ENCODE measurements at places on chromosomes 4 and X.

DNA sequence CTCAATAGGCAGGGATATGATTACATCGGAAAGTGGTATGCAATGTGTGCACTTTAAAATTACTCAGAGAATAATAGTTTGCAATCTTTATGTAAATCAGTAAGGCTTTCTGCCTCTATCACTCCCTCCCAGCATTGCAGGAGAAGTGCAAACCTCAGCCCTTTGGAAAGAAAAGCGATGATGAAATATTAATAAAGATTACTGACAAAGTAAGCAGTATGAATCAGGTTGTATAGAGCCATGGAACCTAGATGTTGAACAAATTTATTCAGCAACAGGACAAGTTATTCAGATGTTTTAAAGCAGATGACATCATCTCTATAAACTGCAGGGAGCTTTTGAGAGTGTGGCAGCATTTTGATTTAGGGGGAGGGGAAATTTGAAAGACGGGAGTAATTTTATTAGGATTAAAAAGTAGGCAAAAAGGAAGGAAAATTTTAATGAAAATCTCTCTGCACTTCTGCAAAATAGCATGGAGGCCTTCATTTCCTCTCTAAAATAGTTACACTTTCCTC is 631.7 kb upstream of the GRIA3 start:
- DNase-seq = no peak

DNA sequence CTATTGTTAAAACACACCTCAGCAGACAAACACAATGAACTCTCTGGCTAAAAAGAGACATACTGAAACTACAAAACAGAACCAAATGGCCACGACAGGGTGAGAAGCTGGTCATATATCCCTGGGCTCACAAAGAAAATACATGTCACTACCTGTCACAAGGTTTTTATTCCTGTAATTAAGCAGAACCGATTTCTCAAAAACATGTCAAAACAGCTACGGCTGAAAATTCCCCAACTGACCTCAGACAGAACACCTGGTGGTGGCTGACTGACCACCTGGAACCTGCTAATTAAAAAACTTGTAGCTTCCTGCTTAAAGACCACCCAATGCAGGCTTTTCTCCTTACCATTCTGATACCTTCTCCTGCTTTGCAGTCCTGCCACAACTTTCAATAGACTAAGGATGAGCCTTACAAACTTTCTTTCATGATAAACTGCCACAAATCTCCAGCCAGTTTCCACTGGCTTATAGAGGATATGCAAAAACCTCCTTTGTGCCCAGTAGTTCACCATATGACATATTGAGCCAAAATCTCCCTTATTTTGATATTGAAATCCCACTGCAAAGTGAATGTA is 571.9 kb downstream of the SPOCK3 start:
- DNase-seq = no peak

DNA sequence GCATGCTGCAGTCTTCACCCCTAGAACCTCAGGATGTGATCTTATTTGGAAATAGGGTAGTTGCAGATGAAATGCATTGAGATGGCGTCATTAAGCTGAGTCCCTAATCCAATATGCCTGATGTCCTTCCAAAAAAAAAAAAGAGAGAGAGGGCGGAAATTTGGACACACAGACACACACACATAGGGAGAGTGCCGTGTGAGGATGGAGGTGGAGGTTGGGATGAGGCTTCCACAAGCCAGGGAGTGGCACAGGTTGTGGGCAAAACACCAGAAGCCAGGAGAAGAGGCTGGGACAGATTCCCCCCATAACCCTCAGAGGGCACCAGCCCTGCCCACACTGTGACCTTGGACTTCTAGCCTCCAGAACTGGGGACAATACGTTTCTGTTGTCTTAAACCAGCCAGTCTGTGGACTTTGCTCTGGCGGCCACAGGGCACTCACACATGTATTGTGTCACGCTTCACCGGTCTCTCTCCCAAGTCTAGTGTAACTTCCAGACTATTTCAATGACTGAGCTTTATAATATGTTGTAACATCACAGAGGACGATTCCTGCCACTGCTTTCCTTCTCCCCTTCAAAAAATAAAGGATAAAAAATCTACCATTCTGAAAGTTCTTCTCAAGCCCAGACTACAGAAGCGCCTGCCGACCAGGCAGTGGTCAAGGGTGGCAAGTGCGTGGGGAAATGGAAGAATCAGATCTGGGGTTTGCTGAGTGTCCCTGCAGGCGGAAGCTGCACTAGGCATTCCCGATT is 35.8 kb upstream of the MAN2B2 start:
- no peak for DNase-seq

DNA sequence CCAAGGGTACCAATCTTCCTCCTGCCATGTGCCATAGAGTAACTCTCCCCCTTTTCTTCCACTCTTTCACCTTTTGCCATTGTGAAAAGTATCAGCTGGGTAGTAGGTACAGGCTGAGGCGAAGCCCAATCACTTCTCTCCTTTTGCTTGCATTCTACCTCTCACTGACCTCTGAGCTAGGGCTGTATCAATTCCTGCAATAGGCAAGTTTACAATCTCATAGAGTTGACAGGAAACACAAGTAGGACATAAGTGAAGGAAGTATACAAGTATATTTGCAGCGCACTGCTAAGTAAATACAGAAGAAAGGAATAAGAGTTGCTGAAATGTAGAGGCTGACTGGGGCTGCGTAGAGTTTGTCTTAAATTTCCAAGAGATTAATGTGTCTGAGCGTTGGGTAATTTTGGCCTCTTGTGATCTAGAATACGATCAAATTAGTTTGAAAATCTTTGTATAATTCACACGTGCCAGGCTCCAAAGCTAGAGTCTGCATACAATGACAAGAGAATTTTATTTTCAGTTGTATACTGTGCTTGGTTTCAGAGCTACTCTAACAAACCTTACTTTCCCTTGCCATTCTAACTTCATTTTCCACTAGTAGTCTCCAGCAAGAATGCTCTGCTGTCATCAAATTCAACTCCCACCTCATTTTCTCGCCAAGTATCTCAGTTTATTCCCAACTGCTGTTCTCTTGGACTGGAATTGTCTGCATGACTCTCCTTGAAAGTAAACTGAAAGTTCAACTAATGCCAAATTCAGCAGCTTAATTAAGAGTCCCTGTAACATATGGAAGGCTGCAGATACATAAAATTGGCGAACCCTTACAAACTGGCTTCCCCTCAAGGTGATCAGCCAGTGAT is 90.3 kb downstream of the ATP11C start:
- no peak for DNase-seq

DNA sequence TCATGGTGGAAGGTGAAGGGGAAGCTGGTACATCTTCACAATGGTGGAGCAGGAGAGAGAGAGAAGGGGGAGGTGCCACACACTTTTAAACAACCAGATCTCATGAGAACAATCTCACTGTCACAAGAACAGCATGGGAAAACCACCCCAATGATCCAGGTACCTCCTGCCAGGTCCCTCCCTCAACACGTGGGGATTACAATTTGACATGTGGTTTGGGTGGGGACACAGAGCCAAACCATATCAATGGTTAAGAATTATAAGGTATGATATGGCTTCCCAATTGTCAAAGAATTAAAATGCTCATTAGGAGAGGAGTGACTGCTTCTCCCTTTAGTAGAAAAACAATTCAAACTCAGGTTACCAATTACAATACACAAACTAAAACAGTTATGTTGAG is 143.3 kb downstream of the PDLIM5 start:
- DNase-seq = no peak

- DNase-seq = no peak
Measured at GRCh38 chr4:76488455-76488854, 53.4 kb downstream of the SHROOM3 start.

- DNase-seq = no peak
Measured at GRCh38 chr4:72424006-72424405, 145.0 kb downstream of the ADAMTS3 start.

- DNase-seq = no peak
Measured at GRCh38 chrX:23861215-23861896, 46.4 kb downstream of the APOO start.

DNA sequence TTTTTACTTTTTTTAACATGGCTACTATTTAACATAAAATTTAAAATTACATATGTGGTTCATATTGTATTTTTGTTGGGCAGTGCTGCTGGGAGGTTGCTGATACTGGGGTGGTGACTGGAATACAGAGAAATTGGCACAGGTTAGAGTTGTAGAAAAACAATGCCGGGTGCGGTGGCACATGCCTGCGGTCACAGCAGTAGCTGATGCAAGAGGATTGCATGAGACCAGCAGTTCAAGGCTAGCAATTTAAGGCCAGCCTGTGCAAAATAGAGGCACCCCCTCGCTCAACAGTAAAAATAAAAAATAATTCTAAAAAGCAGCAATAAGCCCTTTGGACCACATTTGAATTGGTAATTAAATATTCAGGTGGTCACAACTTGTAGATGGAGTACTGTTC is 11.8 kb upstream of the CPE start:
- DNase-seq = no peak

DNA sequence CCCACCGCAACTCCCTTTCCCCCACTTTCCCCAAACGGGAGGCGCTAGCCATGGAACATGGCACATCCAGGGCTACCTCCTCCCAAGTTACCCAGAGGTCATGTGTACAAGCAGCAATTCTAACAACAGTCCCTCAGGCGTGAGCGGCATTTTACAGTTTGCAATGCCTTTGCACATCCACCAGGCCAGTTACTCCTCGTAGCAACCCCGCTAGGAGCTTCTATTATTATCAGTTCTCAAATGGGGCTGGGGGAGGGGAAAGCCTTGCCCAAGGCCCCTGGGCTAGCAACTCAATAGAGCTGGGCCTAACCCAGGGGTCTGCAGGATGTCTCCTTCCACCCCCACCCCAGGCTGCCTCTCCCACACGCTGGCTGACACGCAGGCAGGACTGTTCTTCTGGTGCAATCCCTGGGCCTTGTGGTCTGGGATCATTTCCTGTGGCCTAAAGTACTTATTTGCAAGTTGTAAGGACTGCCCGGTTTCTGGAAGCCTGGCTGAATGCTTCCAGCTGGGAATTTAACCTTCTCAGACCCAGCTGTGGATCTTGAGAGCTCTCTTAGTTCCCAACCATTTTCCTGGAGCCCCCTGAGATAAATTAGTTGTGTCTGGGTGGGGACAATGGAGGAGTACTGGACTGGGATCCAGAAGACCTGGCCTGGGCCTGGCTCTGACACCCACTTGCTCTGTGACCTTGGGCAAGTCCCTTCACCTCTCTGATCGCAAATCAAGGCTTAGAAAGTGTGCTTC is 27.7 kb downstream of the PJA1 start:
- DNase-seq = no peak

DNA sequence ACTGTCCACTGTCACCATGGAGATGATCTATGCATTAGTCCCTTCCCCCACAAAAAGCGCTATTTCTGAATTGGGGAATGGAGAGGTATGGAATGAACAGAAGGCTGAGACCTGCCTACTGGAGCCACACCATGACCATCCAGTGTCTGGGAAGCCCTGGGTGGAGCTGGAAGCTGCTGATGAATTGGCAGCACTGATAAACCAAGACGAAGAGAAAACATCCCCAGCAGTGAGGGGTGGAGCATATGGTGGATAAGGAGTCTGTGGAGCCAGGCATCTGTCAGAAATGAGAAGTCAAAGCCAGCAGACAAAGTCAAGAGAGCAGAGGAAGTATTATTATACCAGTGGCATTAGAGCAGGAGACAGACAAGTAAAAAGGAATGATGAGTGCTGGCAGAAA is 13.2 kb downstream of the CC2D2A start:
- DNase-seq = no peak

GRCh38 chrX:71440401-71440800 is 74.2 kb downstream of the TAF1 start:
- no peak for DNase-seq

Measured in hematopoietic multipotent progenitor cell treated with erythropoietin and hydrocortisone succinate and interleukin-3 and kit ligand, for 6 days (in vitro differentiated cells).